ENCODE measurements at places on chromosomes 3 and 15.

- no peak for DNase-seq
These were observed 515.9 kb upstream of the DPPA4 start for GRCh38 chr3:109853077-109853731.

GRCh38 chr3:111809186-111809585 lies 49.9 kb upstream of the PHLDB2 start:
- DNase-seq, result no peak

DNA sequence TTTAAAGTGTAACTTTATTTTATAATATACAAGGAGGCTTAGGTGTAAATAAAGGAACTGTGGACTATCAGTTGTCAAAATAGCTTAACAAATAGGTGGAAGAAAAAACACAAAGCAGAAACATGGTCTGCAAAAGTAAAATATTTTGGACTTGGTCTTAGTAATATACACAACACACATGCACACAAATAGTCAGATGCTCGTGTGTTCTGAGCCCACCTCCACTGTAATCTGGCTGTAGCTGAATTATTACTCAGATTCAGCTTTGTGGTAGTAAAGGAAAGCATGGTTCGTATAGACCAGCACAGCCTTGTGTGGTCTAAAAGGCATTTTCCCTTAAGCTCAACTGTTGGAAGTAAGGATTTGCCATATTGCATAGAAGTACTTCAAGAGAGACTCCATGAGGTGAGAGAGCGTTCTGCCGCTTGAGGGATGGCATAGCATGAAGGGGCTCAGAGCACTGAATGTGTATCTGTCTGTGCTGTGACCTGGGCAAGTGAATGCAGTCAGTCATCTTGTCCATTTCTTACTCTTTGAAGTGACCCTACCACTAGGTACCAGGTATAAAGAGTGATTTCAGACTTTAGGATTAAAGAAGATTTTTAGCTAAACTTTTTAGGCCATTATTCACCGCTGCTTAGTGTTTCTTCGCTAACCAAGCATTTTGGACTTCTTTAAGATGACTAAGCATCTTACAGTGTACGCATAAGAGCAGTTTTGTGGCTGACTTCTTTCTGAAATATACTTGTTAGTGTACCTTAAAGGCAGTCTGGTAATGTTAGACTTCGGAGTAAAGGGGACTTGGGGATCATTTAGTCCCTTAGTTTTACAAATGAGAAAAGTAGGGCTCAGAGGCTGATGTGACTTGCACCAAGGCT lies 15.2 kb downstream of the TPM1 start:
- DNase-seq, result no peak

DNA sequence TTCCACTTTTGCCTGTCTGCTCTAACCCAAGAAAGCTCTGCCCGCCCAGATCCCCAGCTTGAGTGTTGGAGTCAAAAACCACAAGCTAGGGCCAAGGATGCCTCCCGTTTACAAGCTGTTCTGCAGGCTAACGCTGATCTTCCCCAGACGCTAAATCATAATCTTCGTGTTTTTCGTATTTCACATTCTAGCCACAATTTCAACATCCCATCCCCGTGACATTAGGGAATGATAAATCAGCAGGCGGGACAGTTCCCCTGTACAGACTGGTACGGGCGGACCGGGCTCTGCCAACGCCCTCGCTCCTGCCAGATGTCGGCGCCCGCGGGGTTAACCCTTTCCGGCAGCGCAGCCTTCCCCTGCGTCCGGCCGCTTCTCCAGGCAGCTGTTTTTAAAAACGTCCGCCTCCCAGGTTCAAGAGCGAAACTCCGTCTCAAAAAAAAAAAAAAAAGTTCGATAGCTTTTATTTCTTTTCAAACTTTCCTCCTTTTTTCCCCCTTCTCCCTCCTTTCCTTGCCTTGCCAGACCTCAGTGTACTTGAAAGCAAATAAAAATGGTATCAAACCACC lies 81.0 kb upstream of the BNC1 start:
- no peak for DNase-seq

DNA sequence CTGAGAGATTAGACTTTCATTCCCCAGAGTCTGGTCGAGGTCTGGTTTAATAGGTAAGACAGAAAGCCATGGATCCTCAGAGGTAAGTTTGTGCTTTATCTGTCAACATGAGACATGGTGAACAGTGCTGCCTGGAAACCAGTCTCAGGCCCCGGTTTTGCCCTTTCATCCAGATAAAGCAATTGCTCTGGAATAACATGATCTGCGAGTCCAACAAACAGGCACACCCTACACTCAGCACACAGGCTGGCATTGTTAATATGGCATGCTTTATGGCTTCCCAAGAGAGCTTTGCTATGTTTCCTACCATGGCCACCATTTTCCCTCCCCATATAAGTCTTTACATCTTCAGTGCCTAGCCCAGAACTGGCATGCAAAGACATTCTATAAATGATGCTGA lies 30.1 kb upstream of the MNS1 start:
- no peak for DNase-seq
